ENCODE measurements at places on chromosomes 2 and 18.

DNA sequence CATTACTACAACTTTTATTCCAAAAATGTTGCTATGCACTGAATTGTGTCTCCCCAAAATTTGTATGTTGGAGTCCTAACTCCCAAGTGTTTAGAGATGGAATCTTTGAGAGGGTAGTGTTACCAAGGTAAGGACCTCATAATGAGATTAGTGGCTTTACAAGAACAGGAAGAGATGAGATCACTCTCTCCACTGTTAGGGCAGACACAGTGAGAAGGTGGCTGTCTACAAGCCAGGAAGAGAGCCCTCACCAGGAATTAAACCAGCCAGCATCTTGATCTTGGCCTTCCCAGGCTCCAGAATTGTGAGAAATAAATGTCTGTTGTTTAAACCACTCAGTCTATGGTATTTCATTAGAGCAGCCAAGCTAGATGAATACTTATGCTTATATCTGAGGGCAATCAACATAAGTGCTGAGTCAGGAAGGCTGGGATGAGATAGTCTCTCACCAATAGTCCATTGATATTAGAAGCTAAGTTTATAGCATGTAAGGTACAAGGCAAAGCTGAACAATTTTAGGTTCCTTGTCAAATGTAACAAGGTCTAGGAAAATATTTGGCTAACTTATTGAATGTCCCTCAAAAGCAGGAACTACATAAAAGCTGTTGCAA lies 317.6 kb upstream of the REG3G start:
- DNase-seq = no peak

GRCh38 chr2:180985771-180986395 lies 5.5 kb downstream of the UBE2E3 start:
- DNase-seq = no peak

GRCh38 chr2:231575612-231576256 lies 16.9 kb upstream of the TEX44 start:
- no peak for DNase-seq

GRCh38 chr2:216696751-216697560 lies 1.6 kb upstream of the IGFBP5 start:
- no peak for DNase-seq

- no peak for DNase-seq
These were observed 298.2 kb downstream of the DYSF start for GRCh38 chr2:71751590-71751989.
